ENCODE measurements at places on chromosomes 4 and X.

GRCh38 chr4:98609934-98610333 is 48.5 kb downstream of the TSPAN5 start:
- DNase-seq = no peak

- DNase-seq = peak; percentile 52
Observed at GRCh38 chrX:153763989-153764755, at the start of gene PLXNB3. Gene PLXNB3 (plus strand): TSS chrX:153764249. CDS start chrX:153765536, 1,287 bp downstream.

DNA sequence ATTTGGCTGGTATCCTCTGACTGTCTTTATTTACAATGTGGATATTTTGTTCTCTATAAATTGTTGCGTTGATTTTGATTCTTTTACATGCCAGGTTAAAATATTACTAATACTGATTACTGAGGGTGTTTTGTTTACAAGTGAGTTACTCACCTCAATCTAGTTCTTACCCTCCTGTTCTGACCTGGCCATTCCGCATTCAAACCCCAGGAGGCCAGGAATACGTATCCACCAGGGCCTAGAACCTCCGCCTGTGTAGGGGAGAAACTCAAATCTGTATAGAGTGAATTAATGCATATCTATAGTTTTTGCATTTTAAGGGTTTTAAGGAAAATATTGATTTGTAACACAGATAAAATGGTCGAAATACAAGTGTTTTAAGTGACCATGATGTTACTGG is 2.6 kb upstream of the ZFP42 start:
- DNase-seq = no peak

GRCh38 chr4:79689740-79690139 is 281.7 kb upstream of the GK2 start:
- DNase-seq = no peak

GRCh38 chrX:45591650-45592049 is 391.0 kb upstream of the DIPK2B start:
- DNase-seq = no peak
